ENCODE measurements at places on chromosomes 16 and 17.
A peak's percentile ranks its signal among the peaks of the same experiment; 100 is the strongest.

- DNase-seq, result no peak
Observed at GRCh38 chr17:31997005-31997404, 10.2 kb upstream of the LRRC37B start.

GRCh38 chr17:57270801-57271245 is 14.5 kb downstream of the MSI2 start:
- no peak for DNase-seq

DNA sequence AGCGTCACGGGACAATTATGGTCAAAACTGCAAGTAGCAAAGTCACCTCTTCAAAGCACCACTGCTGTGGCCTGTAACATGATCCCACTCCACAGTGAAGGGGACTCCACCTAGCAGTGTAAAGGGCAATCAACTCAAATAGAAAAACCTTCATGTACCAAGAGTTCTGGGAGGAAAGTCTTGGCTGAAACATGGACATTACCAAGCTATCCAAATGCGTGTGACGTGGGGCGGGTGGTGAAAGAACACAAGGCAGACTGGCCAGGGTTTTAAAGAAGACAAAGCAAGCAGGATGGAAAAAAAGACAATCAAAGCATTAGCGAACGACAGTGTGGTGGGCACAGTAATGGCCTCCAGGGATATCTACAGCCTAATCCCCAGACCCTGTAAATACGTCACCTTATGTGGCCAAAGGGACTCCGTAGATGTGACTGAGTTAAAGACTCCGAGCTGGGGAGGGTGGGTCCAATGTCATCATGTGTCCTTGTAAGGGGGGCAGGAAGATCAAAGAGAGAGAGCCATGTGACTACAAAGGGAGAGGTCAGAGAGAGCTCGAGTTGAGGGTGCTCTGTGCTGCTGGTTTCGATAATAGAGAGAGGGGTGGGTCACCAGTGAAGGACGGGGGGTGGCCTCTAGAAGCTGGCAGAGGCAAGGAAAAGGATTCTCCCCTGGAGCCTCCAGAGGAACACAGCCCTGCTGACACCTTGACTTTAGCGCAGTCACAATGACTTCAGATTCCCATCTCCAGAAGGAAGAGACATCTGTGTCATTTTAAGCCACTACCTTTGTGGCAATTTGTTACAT is 6.0 kb downstream of the HSDL1 start:
- no peak for DNase-seq

DNA sequence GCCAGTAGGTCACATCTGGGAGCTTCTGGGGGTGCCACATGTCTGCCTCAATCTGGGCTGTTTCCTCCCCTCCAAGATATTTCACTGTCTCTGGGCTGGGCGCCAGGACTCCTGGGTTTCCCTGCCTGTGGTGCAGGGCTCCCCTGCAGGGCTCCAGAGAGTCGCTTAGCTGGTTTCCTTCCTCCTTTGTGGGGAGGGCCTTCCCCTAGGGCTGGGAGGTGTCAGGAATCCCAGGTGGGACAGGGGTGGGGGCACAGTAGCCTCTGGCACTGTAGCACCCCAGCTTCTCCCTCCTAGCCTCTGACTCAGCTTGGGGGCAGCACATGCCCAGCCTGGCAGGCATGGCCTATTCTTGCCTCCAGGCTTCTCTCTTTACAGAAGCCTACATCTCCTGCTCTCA is 2.6 kb downstream of the RARA start:
- DNase-seq, result no peak

GRCh38 chr17:63224644-63225043 is 221.5 kb downstream of the CYB561 start:
- DNase-seq, result no peak

- DNase-seq, result peak; percentile 16
Observed at GRCh38 chr16:55701442-55702319, 45.9 kb downstream of the SLC6A2 start.

- peak; percentile 71 for DNase-seq
Observed at GRCh38 chr16:31354394-31355291, at the start of gene ITGAX. Gene ITGAX, plus strand, starts transcription at chr16:31355176. Its CDS starts 79 bp downstream, at chr16:31355255.

- DNase-seq, result no peak
Observed at GRCh38 chr16:11780991-11781680, 15.9 kb downstream of the ZC3H7A start.

- DNase-seq, result no peak
Observed at GRCh38 chr17:43979011-43979410, 25.3 kb upstream of the PYY start.

GRCh38 chr17:60863892-60864707 is 186.4 kb downstream of the BCAS3 start:
- no peak for DNase-seq

GRCh38 chr17:79027274-79027924 is 3.4 kb downstream of the C1QTNF1 start:
- DNase-seq, result no peak

GRCh38 chr16:13036600-13036999 is 135.2 kb downstream of the SHISA9 start:
- DNase-seq, result no peak

DNA sequence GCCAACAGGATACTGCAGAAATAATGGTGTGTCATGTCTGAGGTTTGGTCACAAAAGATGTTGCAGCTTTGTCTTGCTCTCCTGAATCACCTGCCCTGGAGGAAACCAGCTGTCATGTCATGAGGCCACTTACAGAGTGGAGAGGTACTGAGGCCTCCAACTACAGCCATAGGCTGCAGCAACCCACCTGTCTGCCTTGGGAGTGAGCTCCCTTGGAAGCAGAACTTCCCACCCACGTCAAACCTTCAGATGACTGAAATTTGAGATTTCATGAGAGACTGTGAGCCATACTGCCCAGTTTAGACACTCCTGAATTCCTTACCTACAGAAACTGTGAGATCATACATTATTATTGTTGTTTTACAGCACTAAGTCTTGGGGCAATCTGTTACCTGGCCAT is 475.9 kb downstream of the HS3ST3B1 start:
- DNase-seq, result no peak

DNA sequence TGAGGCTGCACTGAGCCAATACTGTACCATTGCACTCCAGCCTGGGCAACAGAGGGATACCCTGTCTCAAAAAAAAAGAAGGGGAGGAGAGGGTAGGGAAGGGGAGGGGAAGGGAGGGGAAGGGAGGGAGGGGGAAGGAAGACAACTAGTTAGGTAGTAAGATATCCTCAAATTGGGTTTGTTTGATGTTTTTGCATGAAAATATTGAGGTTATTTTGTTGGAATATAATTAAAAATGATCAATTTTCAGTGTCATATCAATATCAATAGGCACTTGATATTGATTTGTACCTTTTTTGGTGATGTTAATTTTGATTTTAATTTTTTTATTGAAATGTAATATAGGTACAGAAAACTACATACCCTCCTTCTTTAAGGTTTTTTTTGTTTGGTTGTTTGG is 16.6 kb upstream of the PDP2 start:
- DNase-seq, result no peak

- no peak for DNase-seq
Observed at GRCh38 chr16:12436201-12436657, 367.5 kb downstream of the CPPED1 start.

DNA sequence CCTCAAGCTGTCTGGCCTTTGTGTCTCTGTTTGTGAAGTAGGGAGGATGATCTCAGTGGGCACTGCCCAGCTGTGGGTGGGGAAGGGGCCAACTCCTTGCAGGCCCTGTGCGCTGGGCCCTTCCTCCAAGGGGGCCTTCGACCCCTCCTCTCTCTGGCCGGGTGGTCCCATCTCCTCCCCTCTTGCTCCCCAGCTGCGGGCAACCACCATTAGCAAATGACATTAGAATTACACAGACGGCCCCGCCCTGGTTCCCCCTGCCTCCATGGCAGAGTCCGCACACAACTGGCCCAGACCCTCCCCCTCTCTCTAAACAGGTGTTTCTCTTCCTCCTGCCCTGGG is 2.5 kb upstream of the SLC6A4 start:
- no peak for DNase-seq

DNA sequence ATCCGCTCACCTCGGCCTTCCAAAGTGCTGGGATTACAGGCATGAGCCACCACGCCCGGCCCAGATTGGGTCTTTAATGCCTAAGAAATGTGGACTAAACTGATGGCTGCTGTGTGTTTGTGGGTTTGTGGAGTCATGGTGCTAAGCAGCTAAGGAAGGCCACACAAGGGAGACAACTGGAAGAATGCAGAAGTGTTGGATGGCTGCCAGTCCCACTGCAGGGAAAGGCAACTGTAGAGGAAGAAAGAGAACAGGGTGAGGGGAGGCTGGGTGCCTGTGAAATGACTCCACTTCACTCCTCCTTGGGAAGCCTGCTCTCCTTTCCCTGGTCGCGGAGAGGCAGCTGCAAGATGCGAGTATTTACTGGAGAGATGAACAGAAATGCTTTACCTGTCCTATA is 23.5 kb upstream of the SIAH1 start:
- DNase-seq, result no peak

DNA sequence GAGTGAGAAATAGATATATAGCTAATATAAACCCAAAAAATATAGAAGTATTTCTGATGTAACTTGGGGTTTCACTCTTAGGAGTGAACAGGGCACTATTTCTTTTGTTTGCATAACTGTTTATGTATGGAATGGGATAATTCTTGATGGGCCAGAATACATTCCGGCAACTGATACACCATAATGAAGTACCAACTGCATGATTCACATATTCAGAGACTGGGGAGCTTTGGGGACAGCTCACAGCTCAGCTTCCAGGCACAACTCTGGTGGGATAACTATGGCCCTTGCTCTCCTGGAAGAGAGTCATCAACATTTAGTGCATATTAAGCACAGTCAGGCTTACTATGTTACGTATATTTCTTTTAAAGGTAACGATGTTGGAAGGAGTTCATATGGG is 42.1 kb upstream of the ADCY7 start:
- DNase-seq, result no peak

DNA sequence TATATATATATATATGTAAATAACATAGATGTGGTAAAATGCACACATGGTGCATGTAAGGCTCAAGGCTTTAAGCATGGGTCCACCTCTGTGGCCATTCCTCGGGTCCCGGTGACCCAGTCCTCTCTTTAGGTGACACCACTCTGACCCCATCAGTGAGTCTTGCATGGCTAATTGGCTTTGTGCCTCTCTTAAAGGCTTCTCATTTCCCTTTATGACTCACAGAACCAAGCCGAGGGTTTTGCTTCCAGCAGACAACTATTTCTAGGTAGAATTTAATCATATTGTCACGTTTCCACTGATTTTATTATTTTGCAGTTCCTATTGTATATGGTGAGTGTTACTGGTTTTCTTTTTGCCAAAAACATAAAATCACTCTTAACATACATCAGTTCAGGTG is 59.7 kb downstream of the PLCG2 start:
- no peak for DNase-seq

GRCh38 chr17:49779739-49780231 is 8.7 kb upstream of the KAT7 start:
- DNase-seq, result no peak

DNA sequence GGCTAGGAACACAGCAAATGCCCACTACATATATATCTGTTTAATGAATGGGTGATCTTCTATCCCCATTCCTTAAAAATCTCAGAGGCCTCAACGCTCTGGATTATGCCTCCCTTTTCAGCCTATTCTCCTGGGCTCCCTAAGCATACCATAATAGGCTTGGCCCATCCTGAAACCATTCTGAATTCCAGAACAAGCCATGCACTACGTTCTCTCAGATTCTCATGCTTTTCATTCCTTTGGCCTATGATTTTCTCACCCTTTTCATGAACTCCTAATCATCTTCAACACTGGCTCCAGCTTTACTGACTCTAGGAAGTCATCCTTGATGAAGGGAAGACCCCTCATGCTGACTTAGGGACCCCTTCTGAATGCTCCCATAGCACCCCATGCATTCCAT is 71.1 kb downstream of the RPGRIP1L start:
- DNase-seq, result no peak

GRCh38 chr16:69839798-69840409 is 77.8 kb downstream of the WWP2 start:
- no peak for DNase-seq

GRCh38 chr16:23245268-23245667 is 56.8 kb upstream of the SCNN1B start:
- DNase-seq, result no peak

- DNase-seq, result no peak
Observed at GRCh38 chr16:51134269-51134812, 16.7 kb downstream of the SALL1 start.

- peak; percentile 39 for DNase-seq
Observed at GRCh38 chr17:43907425-43907981, at the start of gene MPP2. Gene MPP2, minus strand, starts transcription at chr17:43907536. Its CDS starts 3,076 bp downstream, at chr17:43904460.

GRCh38 chr16:49531931-49532840 is 158.6 kb downstream of the C16orf78 start:
- DNase-seq, result no peak

DNA sequence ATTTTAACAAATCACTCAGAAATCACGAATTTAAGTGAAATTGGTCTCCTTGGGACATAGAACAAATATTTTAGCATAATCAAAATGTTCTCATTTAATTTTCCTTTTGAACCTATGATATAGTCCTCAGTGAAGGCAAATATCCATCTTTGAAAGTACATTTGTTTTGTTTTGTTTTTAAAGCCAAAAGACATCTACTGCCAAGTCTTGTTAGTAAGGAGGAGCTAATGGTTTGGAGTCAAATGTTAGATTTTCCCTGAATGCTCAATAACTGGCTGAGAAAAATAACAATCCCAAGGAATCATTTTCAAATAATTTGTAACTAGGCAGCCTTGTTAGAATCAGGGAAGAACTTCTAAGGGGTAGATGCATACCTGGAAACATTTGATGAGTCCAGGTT is 302.9 kb upstream of the MAF start:
- no peak for DNase-seq

DNA sequence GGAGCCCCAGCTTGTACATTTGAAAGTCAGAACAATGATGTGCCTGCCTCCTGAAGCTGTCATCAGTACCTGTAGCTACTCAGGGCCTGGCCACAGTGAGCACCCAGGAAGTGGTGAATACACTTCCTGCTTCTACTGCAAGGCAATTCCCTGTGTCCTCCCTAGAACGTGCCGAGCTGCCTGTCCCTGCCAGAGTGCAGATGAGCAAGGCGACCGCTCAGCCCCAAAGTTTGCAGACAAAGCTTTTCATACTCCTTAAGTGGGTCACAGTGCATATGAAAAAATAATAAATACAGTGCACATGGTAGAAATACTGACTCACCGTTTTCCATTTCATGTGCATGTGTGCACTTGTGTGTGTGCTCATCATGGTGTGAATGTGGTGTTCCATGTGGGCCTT is 77.3 kb downstream of the MPRIP start:
- peak; percentile 33 for DNase-seq

DNA sequence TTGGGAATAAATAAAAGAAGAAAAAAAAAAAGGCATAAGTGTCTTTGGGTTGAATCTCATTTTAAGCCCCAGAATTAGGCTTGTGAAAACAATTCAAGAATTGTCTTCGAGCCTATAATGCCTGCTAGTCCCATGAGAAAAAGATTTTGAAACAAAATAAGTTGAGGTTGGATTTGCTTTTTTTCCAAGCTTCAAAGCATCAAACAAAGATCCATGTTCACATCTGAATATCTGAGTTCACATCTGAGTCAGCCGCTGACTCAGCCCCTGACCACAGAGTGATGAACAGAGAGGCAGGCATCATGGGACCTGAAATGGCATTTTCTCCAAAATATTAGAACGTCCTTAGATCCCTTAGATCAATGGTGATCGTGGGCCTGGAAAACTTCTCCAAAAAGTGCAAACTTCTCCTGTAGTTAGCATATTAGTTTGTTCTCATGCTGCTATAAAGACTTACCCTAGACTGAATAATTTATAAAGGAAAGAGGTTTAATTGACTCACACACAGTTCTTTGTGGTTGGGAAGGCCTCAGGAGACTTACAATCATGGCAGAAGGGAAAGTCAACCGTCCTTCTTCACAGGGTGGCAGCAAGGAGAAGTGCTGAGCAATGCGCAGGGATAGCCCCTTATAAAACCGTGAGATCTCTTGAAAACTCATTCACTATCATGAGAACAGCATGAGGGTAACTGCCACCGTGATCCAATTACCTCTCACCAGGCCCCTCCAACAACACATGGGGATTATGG is 294.6 kb upstream of the HSBP1 start:
- no peak for DNase-seq
